ENCODE measurements at places on chromosomes 16 and 17.
A peak's percentile ranks its signal among the peaks of the same experiment; 100 is the strongest.

DNA sequence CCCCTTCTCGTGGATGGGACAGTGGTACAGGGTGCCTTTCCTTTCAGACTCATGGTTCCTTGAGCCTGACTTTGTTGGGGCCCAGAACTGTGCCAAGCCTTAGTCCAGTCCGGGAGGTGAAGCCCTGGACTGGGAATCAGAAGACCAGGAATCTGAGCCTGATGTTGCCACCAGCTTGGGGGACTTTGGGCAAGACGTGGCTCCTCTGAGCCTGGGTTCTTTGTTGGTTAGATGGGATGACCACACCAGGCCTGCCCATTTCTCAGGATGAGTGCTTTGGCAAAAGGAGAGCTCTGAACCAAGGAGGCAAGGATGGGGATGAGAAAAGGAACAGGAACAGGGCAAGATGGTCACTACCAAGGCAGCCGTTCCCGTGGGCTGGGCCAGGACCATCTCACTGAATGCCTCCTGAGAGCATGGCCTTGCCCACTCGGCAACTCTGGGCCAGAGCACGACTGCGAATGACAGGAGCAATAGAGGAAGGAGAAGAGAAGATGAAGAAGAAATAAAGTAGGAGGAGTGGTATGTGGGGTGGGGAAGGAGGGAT, 32.5 kb downstream of the PITPNM3 start:
- DNase-seq: no peak

- no peak for DNase-seq
Observed at GRCh38 chr16:30992931-30993816, 8.2 kb downstream of the HSD3B7 start.

GRCh38 chr17:61261001-61261637, 138.5 kb upstream of the TBX2 start:
- no peak for DNase-seq

DNA sequence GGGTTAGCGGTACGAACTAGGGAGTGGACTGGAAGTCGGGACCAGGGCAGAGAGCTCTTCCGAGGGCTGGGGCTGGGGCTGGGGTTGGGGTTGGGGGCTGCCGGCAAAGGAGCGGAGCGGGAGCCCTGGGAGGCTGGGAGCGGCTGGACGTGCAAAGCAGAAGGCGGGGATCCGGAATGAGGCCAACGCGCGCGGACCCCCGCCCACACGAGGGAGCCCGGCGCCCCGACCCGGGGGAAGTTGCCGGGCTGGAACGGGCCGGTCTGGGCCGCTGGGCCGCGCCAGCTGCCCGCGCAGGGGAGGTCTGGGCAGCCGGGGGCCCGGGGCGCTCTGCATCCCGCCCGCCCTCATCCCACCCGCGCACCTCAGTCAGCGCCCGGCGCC, 323 bp downstream of the ST3GAL2 start:
- DNase-seq: no peak

- no peak for DNase-seq
Observed at GRCh38 chr17:68616334-68616733, 15.2 kb upstream of the FAM20A start.

DNA sequence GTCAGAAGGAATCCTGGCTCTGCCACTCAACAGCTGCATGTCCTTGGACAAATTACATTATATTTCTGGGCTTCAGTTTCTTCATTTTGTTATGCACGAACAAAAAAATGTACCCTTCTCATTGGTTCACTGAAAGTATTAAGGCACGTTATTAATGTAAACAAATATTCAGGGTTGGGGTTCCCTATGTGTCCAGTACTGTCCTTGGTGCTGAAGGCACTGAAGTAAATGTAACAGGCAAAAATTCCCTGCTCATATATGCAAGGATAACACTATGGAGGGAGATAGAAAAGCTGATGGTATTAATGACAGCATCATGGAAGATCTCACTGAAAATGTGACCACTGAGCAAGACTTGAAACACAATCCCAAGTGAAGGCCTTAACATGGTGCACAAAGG, 386.6 kb downstream of the XYLT1 start:
- DNase-seq: no peak

DNA sequence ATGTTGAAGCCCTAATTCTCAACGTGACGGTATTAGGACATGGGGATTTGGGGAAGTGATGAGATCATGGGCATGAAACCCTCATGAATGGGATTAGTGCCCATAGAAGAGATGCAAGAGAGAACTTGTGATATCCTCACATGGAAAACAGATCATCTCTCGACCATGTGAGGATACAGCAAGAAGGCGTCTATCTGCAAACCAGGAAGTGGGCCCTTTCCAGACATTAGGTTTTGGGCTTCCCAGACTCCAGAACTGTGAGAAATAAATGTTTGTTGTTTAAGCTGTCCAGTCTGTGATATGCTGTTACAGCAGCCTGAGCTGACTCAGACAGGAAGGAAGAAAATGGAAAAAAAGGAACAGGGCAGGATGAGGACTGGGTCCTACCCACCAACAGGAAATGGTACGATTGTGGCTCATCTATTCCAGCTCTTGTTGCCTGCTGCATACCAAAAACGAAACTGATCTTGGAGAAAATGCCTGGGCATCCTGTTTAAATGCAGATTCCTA, 21.9 kb upstream of the SSTR2 start:
- DNase-seq: no peak

- DNase-seq: peak; percentile 26
Observed at GRCh38 chr16:50282010-50282538, 15.7 kb downstream of the ADCY7 start.

- DNase-seq: no peak
Observed at GRCh38 chr16:79211586-79211985, 389.0 kb downstream of the MAF start.

GRCh38 chr16:11413907-11414595, 68.8 kb downstream of the RMI2 start:
- no peak for DNase-seq

GRCh38 chr17:10270258-10270657, 71.9 kb upstream of the GAS7 start:
- DNase-seq: no peak

DNA sequence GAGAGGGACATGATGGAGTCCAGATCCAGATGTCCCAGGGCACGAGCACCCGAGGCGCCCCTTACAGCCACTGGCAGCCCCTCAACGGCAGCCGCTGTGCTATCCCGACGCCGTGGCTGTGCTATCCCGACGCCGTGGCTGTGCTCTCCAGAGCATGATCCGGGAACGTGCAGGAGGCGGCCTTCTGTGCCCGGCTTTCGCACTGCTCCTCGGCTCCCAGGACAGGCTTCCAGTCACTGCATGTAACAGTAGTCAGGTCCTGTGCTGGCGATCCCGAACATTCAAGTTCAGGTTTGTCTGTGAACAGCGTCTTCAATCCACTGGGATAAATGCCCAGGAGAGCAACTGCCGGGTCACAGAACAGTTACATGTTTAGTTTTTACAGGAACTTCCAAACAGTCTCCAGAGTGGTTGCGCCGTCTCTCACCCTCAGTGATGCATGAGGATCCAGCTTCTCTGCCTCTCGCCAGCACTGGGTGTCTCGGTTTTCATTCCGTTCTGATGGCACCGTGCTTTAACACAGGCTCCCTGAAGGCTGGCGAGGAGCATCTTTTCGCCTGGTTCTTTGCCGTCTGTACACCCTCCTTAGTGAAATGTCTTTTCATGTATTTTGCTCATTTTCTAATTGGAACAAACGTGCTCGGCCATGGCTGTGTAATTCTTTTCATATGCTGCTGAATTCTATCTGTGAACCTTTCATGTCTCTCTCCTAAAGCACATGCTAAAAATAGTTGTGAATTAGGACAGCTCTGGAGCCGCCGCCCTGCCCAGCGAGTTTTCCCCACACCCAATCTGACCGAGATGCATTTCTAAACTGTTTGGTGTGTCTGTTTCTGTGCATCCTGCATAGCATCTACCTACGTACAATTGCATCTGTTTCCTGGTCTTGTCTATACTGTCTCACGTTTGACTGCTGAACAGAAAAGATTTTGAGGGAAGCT, 72.6 kb upstream of the METRNL start:
- no peak for DNase-seq

- no peak for DNase-seq
Observed at GRCh38 chr17:1703063-1703462, 7.1 kb downstream of the TLCD2 start.

Measured in stimulated activated CD4-positive, alpha-beta T cell treated with anti-CD3 and anti-CD28 coated beads, Interleukin-15, amount 100 ng/mL, for 48 hours (primary cell).